ENCODE measurements at places on chromosomes 2 and 18.
A peak's percentile ranks its signal among the peaks of the same experiment; 100 is the strongest.

DNA sequence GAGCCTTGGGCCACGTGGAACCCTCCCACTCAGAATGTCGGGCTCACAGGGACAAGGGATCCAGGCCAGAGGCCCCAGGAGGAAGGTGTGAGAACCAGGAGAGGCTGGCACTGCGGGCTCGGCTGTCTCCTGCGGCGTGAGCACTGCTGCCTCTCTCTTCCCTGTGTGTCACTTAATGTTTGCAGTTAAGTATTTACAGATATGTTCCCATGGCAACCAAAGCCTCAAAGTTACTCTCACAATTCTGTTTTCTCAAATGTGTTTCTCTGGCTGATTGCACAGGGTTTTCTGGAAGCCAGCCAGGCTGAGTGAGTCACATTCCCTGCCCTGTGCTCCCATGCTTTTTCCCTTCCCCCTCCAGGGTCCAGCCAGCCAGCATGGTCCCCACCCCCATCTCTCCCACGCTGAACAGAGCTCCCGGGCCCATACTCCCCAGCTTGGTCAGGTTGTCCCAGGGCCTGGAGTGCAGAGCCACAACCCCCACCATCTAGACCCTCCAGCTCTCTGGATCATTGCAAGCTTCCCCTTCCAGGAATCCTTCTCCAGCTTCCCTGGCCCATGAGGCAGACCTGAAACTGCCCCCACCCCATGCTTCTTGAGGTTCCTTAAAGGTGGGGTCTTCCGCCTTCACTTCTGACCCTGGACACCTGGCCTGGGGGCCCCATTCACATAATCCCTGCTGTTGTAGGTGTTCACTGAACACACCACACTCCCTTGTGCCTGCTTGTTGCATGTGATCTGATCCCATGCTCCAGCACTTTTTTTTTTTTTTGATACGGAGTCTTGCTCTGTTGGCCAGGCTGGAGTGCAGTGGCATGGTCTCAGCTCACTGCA, 265.9 kb downstream of the CELF4 start:
- DNase-seq, result no peak

DNA sequence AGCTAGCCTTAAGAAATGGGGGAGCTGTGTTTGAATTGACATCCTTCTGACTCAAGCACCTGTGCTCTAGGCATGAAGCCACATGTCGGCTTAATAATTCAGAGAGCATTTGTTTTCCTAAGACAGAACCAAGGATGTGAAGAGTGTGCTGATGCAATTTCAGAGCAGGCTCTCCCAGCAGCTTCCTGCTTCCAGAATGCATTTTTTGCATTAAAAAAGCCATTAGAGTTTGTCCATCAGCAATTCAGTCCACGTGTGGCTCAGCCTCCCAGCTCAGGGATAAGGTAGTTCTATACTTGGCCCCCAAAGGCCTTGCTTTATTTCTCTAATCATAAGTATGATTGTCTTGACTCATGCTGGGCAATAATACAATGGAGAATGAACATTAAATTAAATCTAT, 37.7 kb downstream of the DOCK10 start:
- no peak for DNase-seq

DNA sequence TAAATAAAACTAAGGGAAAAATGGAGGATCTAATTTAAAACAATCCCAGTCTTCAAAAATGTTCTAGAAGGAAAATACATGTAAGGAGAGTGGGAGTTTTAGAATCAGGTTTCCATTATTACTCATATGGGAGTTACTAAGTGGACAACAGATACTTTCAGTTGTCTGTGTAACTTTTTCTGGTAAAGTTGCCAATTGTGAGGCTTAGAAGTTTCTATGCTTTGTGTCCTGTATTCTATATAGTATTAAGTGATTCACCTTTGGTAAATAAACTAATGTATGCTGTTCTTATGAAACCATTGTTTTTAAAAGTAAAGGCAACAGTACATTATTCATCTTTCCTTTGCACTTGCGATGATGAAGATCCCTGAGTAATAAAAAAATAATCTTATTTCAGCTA, 274.9 kb downstream of the NR4A2 start:
- no peak for DNase-seq

DNA sequence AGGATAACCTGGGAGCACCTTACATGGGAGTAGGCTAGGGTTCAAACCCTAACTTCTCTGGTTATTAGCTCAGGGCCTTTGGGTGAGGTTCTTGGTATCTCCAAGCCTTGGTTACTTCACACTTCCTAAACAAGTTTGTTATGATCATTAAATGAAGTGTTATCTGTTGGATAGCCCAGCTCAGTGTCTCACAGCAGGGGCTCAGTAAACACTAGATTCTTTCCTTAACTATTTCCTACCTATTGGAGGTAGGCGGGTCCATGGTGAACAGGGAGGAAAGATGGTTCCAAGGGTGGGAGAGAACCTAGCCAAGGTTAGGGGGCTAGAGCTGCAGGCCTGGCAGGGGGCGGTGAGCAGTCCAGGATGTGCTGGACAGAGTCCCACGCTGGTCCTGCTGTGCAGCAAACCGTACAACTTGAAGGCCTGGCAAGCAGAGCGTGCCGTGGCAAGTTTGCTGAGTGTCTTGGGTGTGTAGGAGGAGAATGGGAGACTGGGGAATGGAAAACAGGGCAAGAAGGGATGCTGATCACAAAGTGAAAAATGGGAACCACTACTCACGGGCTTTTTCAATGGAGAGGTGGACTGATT, 259.1 kb downstream of the PRKCE start:
- no peak for DNase-seq

DNA sequence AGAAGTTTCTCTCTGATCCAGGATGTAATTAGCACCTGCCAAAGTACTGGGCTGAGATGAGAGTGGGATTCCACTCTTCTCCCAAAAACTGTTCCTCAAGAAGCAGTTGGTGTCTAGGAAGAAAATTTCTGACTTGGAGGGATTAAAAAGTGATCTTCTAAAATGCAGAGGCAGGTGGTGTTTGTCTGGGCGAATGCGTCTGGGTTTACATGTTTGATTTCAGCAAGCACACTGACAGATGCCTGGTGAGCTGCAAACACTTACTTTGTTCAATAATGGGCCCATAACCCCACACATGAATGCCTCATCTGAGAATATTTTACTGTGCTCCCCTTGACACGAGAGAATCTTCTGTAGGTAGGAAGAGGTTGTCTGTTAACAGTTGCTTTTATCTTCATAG, 24.3 kb upstream of the KCNF1 start:
- DNase-seq, result peak; percentile 94

DNA sequence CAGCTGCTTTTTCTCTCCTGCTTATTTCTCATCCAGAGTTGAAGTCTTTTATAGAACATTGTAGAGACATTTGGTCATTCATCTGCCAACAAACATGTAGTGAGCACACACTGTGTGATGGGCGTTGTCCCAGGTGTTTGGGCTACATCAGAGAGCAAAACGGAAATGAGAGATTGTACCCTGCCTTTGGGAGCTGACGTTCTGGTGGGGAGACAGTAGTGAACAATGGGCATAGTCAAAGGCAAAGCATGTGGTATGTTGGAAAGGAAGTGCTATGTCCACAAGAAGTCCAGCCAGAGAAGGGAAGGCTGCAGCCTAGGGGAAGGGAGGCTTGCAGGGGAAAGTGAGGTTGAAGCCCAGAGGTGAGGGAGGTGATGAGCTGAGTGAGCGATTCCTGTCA, 78.1 kb downstream of the PIEZO2 start:
- DNase-seq, result no peak

DNA sequence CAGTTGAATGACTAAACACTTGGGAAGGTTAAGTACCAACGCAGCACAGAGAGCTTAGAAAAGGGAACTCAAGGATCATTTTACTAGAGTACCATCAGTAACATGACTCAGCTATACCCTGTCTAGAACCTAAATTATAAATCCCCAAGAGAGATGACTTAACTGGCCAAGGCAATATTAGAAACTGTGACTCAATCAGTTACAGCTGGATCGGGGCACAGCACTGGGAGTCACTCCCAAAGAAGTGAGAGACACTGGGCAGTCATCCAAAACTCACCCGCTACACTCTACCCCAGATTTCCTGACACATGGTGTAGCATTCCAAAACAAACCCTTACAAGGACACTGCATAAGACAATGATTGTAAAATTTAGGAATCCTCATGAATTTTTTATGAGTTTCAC, 17.7 kb downstream of the IWS1 start:
- peak; percentile 60 for DNase-seq

DNA sequence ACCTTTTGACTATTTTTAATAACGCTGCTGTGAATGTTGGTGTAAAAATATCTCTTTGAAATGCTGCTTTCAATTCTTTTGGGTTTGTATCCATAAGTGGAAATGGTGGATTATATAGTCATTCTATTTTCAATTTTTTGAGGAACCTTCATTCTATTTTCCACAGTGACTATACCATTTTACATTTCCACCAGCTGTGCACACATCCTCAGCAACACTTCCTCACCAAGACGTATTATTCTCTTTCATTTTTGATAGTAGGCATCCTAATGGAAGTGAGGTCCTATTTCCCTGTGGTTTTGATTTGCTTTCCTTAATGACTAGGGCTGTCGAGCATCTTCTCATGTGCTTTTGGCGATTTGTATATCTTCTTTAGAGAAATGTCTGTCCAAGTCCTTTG, 14.8 kb downstream of the CASP10 start:
- DNase-seq, result no peak

DNA sequence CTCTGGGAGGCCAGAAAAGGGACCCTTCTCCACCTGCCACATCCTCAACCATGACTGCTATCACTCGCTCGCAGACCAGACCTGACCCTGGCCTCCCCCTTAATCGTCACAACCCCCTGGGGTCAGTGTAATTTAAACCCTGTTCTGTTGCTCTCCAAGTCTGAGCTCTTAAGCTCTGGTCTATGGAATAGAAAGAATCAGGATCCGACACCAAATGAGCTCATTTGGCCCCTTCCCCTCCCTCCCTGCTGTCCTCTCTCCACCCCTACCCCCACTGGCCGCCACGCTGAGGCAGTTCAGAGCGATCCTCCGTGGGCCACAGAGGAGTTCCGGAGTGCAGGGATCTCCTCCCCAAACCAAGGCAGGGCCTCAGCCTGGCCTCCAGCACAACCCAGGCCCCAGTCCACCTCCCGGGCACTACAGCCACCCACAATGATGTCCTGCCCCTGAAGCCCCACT, 5.3 kb downstream of the DNMT3A start:
- DNase-seq, result no peak

- no peak for DNase-seq
Observed at GRCh38 chr2:224628416-224628815, 43.3 kb upstream of the CUL3 start.

GRCh38 chr2:179454443-179455171, 190.0 kb upstream of the SESTD1 start:
- no peak for DNase-seq

DNA sequence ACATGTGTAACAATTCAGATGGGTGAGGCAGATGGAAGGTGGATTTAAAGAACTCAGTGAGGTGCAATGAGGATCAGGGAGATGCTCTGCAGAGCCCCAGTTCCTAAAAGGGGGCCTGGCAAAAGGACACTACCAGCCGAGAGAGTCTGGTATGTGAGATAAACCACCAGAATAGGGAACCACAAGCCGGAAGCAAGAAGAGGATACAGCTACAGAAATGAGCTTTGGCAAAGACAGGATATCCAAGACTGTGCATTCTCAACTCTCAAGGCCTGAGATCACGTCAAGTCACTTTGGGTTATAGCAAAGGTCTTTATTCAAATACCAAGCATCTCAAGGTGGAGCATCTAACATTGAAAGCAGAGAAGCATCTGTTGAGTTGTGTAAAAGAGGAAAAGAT, 293.5 kb downstream of the ARHGAP15 start:
- no peak for DNase-seq

- peak; percentile 98 for DNase-seq
Observed at GRCh38 chr2:98479959-98480524, 35.4 kb downstream of the INPP4A start.

GRCh38 chr2:52570716-52571115, 1196.9 kb upstream of the CHAC2 start:
- no peak for DNase-seq

- no peak for DNase-seq
Observed at GRCh38 chr2:7736646-7737305, 819.6 kb downstream of the RNF144A start.

- DNase-seq, result no peak
Observed at GRCh38 chr2:138494265-138494966, 7.2 kb upstream of the SPOPL start.

DNA sequence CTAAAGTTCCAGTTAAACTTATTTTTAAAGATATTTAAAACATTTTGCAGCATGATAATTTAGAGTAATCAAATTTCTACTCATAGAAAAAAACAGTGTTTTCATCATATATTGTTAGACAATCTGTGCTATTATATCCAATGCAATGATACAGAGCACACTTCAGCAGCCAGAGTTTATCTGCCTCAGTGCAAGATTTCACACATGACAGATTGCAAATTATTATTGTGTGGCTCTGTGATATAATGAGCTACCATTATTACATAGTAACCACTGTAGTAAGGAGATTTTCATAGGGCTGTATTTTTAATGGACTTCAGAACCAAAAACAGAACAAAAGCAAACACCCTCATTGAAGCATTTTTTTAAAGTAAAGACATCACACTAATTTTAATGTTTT, 762.4 kb downstream of the DSC3 start:
- no peak for DNase-seq

DNA sequence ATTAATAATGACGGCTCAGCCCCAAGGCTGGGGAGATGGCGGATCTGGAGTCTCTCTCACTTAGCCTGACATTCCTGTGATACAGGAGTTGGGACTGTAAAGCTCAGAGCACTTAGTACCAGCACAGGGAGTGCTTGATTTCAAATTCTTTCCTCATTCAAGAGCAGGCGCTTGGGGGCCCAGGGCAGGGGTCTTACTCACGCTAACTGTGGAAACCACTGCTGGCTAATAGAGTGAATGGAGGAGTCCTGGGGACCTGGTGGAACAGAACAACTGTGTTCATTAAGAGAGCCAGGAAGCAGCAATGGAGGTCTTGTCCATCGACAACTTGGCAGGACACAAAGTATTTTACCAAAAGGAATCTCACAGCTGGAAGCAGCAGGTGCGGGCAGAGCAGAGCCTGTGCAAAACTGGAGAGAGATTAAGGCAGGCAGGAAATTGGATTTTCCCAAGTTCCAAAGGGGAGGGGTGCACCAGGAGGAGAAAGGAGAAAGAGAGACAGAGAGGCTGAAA, 358.9 kb downstream of the TNS1 start:
- DNase-seq, result peak; percentile 83

GRCh38 chr2:101792208-101792607, 94.7 kb downstream of the MAP4K4 start:
- no peak for DNase-seq

DNA sequence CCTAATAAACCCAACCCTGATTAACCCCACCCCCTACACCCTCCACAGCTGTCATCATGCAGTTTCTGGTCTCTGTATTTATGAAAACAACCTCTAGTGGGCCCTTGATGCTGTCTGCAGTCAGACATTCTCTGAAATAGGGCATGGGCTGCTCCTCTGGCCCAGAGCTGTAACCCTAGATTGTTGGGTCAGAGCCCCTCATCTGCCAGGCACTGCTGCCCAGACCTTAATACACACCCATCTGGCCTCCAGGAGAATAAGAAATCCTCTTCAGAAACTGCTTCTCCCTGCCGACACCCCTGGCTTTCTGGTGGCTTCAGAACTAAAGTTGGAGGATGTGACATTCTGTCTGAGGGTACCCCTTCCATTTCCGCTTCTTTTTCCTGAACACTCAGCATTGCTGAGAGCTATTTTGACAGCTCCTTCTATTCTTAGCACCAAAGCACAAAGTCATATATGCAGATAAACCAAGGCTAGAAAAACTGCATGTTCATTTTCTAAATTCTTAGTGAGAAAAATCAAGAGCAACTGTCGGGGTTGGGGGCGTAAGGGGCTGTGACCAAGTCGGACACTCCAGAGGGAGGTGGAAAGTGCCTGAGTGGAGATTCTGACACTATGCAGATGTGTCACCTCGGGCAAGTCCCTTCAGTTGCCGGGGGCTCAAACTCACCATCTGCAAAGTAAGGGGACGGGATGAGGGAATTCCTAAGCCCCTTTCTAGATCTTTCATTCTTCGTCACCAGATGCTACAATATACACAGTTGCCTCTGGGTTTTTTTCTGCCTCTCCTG, 28.7 kb downstream of the SRSF7 start:
- DNase-seq, result peak; percentile 88

Measured in NCI-H524 (cell line).